ENCODE measurements at places on chromosomes 16 and 17.

- no peaks in the 10 kb centered on the region for H3K27me3 ChIP-seq
- no peak overlapping the region for H3K27ac ChIP-seq
- H3K4me1 ChIP-seq, result no peaks in the 10 kb centered on the region
- DNase-seq, result no peak
These were observed 452.6 kb upstream of the CDH11 start for GRCh38 chr16:65574326-65574966.

DNA sequence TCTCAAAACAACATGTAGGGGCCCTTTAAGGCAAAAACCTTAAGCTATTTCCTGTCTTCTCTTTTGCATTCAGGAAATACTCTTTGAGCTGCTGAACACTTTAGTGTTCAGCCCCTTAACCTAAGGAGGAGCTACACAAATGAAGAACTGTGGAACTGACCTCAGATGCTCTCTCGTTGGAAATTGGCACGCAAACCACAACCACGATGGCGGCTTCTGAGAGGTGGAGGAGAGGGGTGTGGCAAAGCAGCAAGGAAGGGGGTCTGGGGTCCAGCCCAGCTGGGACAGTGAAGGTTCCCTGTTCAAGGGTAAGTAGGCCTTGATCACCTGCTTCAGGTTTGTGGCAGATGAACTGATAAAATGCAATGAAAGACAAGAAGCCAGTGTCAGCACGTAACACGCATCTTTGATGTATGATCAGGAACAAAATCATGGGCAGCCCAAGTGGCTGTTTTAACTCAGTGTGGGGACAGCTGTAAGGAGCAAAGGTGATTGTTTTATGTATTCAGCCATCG is 291.6 kb upstream of the TNRC6C start:
- no peaks in the 10 kb centered on the region for H3K27me3 ChIP-seq
- no peaks in the 10 kb centered on the region for H3K4me1 ChIP-seq
- no peak overlapping the region for H3K4me3 ChIP-seq

GRCh38 chr17:59387351-59388068 is 56.1 kb downstream of the YPEL2 start:
- no peak for DNase-seq
- H3K4me1 ChIP-seq, result peaks cover 10% of the 10 kb centered on the region
- no peaks in the 10 kb centered on the region for H3K36me3 ChIP-seq
- no peaks in the 10 kb centered on the region for H3K27me3 ChIP-seq

DNA sequence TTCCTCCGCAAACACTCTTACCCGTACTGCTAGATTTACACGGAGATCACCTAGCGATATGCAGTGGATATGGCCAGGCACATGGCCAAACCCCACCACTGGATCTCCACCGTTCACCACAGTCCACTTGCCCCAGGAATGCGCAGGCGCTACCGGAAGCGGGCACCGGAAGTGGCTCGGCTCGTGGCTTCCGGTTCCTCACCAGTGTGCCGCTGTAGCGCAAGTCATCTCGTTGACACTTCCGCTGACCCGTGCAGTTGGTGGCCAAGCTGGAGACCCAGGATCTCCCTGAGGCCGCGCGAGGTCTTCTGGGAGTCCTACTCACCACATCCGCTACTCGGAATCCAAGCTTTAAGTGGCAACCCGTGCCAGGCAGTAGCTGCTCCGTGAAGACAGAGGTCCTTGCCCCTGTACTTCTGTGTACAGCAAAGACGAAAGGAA is 11.5 kb downstream of the ZNF597 start:
- H3K27me3 ChIP-seq, result no peaks in the 10 kb centered on the region
- H3K4me3 ChIP-seq, result no peak overlapping the region
- H3K4me1 ChIP-seq, result no peaks in the 10 kb centered on the region
- DNase-seq, result peak; percentile 46
- no peak overlapping the region for H3K27ac ChIP-seq

Measured in ovary (tissue), 10 donors.